Anterior cingulate cortex (tissue), 58 donors: ENCODE measurements at places on chromosomes 7 and 10.

GRCh38 chr10:27660268-27660667, 85.4 kb downstream of the MKX start:
- DNase-seq: no peak

DNA sequence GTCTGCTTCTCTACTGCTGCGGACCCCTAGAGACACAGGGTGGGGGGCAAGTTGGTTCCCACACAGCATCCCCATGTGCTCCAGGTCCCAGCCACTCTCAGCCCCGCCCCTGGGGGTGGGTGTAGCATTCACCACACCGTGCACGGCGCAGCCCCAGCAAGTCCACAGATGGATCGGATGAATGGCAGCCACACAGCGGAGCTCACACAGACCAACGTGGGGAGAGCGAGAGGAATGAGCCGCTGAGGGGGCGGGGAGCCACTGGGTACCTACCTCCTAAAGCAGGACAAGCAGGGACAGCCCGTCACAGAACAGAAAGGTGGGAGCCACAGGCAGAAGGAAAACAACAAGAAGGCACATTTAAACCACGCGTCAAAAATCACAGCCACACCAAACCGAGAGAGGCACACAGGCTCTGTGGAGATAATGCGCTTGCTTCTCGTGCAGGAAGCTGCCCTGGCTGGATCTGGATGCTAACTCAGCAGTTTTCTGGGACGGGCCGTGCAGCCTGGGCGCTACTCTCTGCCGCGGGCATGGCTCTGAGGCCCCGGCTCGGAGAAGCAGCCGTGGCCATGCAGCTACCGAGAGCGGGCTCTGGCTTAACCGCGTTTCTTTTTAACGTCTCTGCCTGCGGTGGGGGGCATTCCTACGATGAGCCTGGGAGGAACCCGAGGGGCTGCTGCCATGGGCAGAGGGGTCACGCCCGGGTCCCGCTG, 102.5 kb downstream of the CYTH3 start:
- no peak for DNase-seq

DNA sequence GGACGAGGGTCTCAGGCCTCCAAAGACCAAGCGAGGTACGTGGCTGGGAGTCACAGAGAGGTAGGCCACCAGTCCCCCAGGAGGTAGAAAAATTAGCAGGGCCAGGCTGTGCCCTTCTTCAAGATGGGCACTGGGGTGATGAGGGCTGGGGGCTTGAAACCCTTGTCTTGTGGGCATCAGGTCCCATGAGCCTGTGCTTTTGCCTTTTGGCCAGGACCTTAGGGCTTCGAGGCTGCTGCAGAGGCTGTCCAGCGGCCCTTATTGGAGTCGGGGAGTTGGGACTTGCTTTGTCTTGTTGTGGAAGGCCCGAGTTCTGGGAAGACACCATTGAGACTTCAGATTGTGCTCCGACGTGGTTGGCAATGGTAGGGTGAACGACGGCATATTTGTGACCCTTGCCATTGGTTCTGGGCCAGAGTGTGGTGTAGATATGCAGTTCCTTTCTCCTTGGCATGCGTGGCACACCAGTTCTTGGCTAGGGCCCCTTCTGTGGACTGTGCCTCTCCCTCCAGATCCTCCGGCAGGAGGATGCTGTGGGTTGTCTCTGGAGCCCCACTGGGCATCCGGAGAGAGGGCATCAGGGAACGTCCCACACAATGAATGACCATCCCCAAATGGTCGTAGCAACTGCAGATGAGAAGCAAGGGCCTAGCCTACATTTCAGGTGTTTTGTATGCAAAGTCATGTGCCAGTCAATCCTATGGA, 931 bp downstream of the SH2D4B start:
- no peak for DNase-seq

GRCh38 chr7:125971656-125972055, 1042.0 kb upstream of the POT1 start:
- DNase-seq: no peak

DNA sequence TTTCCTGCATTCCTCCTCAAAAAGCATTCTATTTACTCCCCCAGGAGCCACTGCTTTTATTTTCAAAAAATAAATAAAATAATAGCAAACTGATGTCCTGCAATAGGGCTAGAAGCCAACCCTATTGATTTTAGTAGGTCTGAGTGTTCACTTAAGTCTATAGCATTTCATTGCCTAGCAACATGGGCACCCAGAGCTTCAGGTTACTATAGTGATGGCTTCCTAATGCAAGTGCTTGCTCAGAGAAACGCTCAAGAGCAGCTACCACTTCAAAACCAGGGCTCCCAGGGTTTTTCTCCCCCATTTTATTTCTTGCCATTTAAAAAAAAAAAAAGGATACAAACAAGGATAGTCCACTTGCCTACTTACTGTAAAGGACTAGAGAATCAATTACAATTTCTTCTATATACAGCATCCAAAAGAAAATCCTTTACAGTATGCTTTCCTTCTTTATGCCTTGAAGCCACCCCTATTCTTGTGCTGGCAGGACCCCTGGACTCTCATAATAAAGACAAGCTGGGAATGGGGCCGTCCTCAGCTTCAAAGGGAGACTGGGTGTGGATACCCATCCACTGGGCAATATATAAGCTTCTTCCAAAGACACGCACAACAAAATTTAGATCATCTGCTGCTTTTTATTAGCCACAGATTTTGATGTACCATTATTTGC, 133.3 kb downstream of the VPS41 start:
- no peak for DNase-seq

GRCh38 chr10:55374917-55375316, 573.9 kb upstream of the PCDH15 start:
- no peak for DNase-seq

DNA sequence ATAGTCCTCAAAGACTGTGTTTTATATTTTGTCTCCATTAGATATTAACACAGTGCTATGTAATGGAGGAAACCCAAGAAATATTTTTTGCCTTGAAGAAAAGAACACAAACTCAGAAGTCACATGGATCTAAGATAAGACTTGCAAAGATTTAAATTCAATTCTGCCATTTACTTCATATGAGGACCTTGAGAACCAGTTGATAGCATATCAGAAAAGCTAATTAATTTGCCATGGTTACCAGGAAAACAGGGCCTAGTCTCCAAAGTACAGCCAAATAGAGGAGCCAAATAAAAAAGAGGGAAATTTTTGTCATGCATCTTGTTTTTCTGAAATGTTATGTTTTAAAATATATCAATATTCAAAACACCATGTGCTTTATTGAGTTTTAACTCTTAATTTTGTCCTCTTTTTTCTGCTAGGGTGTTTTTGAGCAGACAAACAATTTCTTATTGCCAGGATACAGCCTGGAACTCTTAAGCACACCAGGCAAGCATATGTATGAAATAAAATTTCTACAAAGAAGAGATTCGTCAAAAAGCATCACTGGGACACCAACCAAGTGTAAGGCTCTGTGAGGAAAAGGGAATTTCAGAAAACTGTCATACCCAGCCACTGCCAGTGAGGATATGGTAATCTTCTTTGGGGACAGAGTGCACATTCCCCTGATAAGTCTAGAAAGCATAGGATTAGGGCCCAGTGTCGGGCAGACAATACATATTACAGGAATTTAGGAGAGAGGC, 10.6 kb upstream of the TOMM7 start:
- no peak for DNase-seq

DNA sequence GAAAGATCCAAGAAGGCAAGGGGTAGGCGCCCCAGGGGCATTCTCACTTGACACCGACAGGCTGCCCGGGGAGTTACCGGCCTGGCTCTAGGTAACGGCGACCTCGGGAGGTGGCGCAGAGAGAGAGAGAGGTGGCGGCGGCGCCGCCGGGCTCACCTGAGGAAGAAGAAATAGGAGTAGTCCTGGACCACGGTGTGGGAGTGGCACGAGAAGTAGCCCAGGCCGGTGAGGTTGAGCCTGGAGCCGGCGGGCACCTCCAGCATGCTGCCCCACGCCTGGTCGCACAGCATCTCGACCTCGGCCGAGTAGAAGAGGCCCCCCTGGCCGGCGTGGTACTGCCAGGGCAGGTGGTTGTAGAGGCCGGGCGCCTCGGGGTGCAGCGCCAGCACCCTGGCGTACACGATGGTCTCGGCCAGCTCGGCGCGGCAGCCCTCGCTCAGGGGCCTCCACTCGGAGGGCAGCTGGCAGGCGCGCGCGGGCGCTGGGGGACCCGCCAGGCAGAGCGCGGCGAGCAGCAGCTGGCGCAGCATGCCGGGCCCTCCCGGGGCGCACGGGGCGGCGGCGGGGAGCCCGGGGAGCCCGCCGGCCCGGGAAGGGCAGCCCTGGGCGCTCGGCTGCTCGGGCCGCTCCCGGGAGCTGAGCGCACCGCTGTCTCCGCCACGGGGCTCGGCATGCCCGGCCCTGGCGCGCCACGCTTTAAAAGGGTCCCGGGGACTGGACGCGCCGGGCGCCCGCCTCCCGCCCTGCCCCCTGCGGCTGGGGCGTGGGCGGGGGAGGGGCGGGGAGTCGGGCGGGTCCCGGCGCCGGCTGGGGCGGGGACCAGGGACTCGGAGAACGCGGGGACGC, at the start of gene CCDC3:
Gene CCDC3, minus strand, starts transcription at position 673 of the 846 bp plus-strand sequence. Its CDS starts 143 bp downstream, at position 530.
- no peak for DNase-seq

- DNase-seq: no peak
Observed at GRCh38 chr7:12749746-12750145, 62.3 kb downstream of the ARL4A start.

- no peak for DNase-seq
Observed at GRCh38 chr7:120799813-120800475, 58.0 kb downstream of the TSPAN12 start.

DNA sequence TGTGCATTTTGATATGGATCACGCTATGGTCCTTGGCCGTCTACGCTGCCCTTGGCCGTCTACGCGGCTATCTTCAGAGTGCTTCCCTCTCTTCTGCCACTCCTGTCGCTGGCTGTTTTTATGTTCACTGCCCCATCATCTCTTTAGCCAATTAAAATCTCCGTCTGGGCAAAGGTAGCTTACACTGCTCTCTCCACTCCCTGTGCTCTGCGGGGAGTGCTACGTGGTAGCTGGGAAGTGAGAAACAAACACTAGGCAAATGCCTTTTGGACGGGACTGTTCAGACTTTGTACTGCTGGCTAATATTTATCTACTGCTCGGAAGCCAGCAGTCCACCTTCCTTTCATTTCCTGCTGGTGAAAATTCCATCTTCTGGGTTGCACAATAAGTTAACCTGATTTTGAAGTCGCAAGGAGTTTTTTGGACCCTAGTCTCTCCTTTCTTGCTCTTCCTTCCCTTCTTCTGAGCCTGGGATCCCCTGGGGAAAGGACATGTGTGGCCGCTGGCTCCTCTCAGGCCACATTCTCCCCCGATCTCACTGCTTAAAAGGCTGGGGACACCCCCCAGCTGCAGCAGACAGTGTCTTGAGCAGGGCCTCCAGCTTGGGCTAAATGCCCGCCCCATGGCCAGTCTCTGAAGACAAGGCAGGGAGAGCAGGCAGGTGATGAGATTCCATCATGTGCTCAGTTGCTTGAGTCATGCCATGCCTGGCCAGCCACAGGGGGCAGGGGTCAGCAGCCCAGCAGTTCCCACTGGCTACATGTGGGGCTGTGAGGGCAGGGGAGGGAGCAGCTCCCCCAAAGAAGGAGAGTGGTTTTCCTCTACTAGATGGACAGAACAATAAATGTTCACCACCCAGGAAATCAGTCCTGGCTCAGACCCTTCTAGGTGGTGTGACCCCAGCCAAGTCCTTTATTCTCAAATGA, 25.5 kb upstream of the RBM33 start:
- no peak for DNase-seq

- no peak for DNase-seq
Observed at GRCh38 chr7:92755680-92756079, 80.7 kb downstream of the CDK6 start.

- no peak for DNase-seq
Observed at GRCh38 chr10:80168679-80169380, 36.3 kb downstream of the PLAC9 start.

DNA sequence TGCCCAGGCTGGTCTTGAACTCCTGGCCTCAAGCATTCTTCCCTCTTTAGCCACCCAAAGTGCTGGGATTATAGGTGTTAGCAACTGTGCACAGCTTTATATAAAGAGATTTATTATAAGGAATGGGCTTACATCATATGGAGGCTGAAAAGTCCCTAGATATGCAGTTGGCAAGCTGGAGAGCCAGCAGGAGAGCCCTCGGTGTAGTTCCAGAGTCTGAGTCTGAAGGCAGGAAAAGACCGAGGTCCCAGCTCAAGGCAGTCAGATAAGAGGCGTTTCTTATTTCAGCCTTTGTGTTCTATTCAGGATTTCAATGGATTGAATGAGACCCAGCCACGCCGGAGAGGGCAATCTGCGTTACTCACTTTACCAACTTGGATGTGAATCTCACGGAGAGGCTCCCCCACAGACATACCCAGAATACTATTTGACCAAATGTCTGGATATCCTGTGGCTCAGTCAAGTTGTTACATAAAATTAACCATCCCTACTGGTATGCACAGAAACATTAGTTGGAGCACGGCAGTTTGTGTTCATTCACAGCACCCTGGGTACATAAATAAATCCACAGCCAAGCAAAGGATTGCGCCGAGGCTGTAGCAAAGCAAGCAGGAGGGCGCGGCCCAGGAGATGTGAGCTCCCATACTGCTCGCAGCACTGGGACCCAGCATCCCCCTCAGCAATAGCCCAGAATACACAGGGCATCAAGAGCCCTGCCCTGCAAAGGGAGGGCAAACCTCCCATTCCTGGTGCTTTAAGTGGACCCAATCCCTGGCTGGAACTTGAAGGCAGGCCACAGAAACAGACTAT, 158.4 kb upstream of the ZNF32 start:
- no peak for DNase-seq

- no peak for DNase-seq
Observed at GRCh38 chr7:65441010-65441409, 67.4 kb downstream of the ZNF92 start.

DNA sequence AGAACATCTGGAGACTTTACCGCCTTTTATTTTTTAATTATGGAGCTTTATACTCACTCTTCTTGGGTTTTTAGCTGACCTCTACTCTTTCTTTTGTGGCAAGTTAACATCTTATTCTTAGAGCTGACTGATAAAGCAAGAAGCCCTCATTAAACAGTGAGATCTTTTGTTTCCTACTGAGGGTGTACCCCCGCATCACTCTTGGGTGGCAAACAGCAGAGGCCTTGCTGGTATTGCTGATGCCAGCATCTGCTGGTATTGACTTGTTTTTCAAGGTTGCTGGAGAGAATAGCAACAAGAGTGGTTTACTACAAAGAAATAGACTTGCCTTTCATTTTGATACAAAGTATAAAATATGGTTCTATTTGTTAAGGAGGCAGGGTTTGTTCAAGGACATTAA, 154.7 kb downstream of the ARID5B start:
- no peak for DNase-seq

DNA sequence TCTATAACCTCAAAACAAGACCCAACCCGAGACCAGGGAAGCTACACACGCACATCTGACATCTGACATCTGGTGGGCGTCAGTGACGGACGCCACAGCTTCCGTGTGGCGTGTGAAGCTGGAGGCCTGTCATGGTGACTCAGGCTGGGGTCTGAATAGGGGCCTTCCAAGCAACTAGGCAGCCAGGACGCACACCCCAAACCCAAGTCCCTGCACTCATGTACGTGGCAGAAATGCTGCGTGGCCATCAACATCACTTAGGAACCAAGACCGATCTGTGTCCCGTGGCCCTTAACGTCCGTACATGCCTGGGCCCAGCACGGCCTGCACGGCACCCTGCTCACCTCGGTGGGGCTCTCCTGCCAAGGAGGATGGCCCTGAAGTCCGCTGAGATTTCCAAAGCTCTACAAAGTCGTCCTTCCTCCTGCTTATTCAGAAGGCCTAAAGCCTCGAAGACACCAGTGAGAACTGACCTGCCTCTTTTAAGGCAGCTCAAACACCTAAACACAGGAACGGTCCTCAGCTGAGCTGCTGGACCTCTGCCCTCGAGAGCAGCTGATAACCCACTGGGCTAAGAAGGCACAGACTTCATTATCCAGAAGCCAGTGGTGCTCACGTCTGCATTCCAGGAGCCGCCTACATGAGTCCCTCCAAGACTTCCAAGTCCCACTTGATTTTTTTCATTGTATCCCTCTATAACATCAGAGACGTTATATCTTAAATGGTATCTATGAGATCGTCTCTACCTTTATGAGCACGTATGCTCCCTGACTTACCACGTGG, 82.5 kb downstream of the DIP2C start:
- DNase-seq: no peak
